Large intestine (tissue), 12 donors: ENCODE measurements at places on chromosomes 2 and 18. TPM values are rescaled to one million over a fixed set of nuclear protein-coding genes. Genes with fewer than 3 reads are reported as not detected.

REG1B gene
- polyA plus RNA-seq, result 0.24 TPM

ASPRV1 gene
- polyA plus RNA-seq, result 1.5 TPM

FOSL2 gene
- polyA plus RNA-seq, result 57.5 TPM

C2orf66 gene
- 0.24 TPM for polyA plus RNA-seq

LONRF2 gene
- polyA plus RNA-seq, result 3.2 TPM

HMSD gene
- 2.5 TPM for polyA plus RNA-seq

NDUFV2 gene
- 126 TPM for polyA plus RNA-seq

PLEKHH2 gene
- polyA plus RNA-seq, result 14.7 TPM

ACTG2 gene
- polyA plus RNA-seq, result 913 TPM

INPP5D gene
- polyA plus RNA-seq, result 12.6 TPM

NEU2 gene
- not detected for polyA plus RNA-seq
